Activated CD4-positive, alpha-beta T cell treated with anti-CD3 and anti-CD28 coated beads, Interleukin-2, amount 10 ng/mL, durations not matched to agents 24 days and 14 days (primary cell): ENCODE measurements at places on chromosomes 2 and 18. TPM values are rescaled to one million over a fixed set of nuclear protein-coding genes. Genes with fewer than 3 reads are reported as not detected.
A peak's percentile ranks its signal among the peaks of the same experiment; 100 is the strongest.

- DNase-seq, result no peak
Observed at GRCh38 chr18:10579079-10579867, 53.4 kb downstream of the NAPG start.

DNA sequence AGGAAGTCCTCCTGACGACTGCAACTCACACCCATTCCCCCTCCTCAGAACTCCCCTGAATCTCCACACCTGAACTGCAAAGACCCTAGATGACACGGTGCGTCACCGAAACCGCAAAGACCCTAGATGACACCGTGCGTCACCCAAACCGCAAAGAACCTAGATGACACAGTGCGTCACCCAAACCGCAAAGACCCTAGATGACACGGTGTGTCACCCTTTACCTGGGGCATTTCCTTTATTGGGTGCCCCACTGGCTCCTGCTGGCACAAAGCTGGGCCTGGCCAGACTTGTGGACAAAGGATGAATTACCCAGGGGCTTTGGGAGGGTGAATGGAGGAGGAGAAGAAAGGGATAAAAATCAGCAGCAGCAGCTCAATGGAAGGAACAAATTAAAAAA is 123.8 kb downstream of the CELF4 start:
- DNase-seq, result no peak

DNA sequence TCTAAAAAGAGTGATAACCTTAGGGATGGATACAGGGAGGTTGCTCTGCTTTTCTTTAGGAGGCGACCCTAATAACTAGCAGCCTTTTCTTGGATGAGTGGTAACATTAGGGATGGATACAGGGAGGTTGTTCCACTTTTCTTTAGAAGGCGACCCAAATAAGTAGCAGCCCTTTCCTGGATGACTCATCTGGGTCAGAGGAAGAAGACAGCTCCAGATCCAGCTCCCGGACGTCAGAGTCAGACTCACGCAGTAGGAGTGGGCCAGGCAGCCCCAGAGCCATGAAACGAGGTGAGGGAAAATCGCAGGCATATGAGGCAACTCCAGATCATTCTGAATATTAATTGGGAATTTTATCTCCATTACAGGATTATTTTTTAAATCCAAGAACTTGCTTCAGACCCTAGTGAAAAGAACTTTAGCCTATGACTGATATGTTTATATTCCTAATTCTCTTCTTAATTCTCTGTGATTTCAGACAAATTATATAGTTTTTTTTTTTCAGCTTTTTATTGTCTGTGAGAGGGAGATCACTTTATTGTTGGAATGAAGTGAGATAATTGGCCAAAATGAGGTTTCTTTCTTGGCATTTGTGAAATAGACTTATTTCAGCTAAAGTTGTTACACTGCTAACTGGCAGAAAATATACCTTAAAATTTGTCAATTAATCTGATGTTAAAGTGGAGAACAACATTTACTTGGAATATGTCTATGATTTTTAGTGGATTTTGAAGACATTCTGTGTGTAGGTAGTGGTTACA is 31.2 kb upstream of the C1GALT1C1L start:
- DNase-seq, result no peak

DNA sequence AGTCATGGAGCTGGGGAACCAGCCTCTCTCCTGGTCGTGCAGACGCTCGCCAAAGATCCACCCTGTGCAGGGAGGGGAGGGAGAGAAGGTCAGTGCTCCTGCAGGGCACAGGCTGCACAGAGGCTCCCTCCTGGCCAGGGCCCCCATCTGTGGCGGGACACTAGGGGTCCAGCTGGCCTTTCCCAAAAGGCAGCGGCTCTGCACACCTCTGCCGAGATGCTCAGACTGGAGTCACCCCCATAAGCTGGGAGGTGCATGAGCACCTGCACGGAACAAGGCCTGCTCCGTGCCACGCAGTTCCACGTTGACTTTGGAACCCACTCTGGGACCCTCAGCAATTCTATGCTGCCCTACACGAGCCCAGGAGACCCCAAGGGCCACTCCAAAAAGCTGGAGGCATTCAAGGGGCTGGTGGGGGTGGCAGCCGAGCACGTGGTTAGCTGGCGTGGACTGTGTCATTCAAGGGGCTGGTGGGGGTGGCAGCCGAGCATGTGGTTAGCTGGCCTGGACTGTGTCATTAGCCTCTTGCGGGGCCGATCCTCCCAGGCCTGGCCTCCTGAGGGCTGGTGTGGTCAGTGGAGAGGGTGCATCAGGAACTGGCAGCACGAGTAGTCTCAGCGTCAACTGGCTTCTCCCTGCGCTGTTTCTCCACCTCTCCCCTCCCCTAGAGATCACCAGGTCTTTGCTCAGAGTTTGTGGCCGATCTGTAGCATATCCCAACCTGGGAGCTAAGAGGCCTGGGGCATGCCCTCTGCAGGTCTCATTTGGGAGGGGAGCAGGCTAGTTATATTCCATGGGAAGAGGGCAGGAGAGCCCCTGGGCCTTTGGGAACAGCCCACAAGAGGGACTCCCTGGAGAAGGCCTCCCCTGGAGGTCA is 9.8 kb downstream of the SNORC start:
- DNase-seq, result no peak

GRCh38 chr2:42809819-42810120 is 17.4 kb upstream of the HAAO start:
- no peak for DNase-seq

GRCh38 chr18:79000997-79001396 is 21.4 kb downstream of the SALL3 start:
- DNase-seq, result no peak

DNA sequence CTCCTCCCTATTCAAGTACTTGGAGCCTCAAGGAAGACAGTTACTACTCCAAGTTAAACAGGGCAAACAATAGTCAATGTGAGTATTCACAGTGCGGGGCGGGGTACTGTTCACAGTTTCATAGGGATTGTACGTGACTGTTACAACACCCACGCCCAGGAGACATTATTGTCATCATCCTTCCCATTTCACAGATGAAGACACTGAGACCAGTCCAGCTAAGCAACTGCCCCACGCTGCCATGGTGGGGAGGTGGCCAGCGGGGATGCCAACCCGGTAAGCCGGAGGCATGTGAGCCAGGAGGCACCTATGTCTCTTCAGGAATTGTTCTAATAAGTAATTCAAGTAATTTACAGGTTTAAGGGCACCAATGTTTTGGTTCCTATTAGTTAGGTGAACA is 982 bp downstream of the HJURP start:
- no peak for DNase-seq

DNA sequence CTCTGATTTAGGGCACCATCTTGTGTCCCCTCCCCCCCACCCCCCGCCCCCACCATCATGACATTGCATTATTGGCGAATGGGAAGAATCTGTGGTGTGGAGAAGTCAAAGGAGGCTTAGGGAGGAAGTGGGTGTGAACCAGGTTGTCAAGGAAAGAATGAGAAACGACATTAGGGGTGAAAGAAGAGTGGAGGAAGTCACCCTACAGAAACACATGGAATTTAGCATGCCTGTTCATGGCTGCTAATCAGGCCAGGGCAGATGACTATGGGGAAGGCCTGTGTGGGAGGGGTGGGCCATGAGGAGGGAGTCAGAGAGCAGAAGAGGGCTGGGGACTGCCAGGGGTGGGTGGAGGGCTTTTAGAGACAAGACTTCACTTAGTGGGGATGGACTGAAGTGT is 81.6 kb downstream of the AOX1 start:
- DNase-seq, result no peak

DNA sequence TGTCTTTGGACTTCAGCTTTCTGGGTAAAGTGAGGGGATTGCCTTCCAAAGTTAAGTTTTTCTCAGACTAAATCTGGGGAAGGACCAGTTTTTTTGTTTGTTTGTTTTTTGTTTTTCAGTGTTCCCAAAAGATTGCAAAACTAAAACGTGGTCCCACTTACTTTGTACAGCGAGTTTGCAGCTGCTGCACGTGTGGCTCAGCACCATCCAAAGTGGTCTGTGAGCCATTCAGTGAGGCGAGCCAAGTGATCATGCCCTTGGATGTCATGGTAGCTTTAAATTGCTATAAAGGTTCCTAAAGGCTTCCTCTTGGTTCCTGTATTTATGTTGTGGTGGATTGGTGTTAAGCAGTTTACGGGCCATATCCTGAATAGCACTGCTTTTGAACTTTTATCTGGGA is 23.0 kb downstream of the TET3 start:
- DNase-seq, result no peak

DNA sequence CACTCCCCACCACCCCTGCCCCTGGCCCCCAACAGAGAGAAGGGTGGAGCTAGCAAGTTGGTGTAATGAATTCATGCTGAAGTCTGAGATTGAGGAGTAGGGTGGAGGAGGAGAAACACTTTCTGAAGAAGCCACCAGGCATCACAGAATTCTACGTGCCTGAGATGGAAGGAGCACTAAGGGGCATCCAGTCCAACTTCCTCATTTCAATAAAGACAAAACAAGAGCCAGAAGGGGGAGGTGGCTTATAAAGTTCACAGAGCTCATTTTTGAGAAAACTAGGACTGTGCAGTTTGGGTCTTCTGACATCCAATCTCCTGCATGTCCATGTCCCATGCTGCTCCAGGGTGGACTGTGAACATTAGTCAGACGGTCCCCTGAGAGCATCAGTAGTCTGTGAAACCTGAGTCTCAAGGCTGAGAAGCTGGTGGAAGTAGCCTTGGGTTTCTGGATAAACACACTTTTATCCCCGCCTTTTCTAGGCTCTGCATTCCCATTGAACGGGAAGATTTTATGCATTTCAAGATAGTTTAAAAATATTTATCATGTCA is 77.7 kb downstream of the TRIM43 start:
- no peak for DNase-seq

DNA sequence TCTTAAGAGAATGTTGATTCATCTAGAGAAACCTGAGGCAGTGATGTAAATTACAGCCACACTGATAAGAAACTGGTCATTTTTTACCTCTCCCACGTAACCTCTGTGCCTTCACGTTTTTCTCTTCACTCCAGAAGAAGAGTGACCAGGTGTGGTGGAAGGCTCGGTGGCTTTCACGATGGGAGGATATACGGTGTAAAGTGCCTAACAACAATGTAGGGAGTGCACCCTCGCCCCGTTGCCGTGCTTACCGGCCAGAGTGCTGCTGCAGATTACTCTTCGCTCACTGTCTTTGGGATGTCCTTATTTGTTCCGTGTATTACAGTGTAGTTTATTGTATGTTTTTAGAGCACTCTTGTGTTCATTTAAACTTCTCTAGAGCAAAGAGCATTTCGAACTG is 46.5 kb downstream of the NCK2 start:
- DNase-seq, result no peak

DNA sequence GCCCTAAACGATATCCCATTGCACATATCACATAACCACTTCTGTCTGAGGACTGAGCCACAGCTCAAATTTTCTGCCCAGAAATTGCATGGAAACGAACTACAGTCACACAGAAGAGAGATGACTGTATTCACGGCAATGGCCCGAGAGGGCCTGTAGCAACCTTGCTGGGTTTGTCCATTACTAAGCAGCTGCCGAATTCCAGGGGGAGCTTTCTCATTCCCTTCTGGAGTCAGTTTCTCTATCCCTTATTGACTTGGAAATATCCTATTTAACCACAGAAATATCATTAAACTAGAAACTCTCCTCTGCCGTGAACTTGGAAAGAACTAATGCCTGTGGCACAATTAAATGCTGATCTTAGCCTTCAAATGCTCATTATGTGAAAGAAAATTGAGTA is 183.9 kb downstream of the DNER start:
- DNase-seq, result no peak

DNA sequence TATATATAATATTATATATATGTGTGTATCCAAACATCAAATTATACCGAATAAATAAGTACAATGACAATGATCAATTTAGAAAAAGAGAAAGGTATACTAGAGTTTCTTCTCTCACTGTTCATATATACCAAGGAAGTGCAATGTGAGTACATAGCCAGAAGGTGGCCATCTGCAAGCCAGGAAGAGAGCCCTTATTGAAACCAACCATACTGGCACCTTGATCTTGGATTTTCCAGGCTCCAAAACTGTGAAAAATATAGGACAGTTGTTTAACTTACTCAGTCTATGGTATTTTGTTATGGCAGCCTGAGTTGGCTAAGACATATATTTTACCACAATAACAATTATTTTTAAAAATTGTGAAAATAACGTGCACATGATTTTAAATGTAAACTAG is 1490.2 kb upstream of the SLC39A10 start:
- DNase-seq, result peak; percentile 60

GRCh38 chr18:51029378-51029693 is 677 bp upstream of the SMAD4 start:
- DNase-seq, result no peak

- no peak for DNase-seq
Observed at GRCh38 chr18:51897884-51898283, 442.1 kb upstream of the DCC start.

GRCh38 chr18:72530622-72531021 is 13.5 kb downstream of the CBLN2 start:
- no peak for DNase-seq

- no peak for DNase-seq
Observed at GRCh38 chr18:29271501-29271900, 1094.6 kb upstream of the CDH2 start.

DNA sequence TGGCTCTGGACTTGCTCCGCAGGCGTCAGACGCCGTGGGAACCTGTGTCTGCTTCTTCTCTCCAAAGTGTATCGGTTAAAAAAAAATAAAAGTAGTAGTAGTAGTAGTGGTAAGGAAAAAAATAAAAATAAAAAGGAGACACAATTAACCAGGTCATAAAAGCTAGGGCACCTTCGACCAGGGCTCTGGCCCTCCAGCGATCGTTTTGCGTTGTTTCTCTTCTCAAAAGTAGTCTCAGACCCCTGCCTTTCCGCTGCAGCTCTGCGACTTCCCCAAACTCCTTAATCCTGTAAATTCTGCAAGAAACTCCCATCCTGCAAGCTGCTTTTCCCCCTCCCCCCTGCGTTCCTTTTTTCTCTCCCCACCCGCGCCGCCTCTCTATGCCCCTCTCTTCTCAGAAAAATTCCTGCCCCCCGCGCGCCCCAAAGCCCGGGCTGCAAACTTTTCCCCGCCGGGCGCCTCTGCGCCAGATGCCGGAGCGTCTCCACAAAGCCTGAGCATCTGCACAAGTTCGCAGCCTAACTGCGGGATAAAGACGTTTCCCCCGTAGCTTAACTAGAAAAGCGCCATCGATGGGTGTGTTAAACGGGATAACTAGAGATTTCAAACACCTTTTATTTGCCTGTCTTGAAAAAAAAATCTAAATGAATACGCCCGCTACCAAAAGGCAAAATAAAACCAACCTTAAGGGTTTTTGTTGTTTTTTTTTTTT is 1.8 kb upstream of the SALL3 start:
- no peak for DNase-seq

Gene PDE1A
- total RNA-seq, result not detected in 2 replicates

Gene EHD3
- total RNA-seq, result 1.3 and 1.5 TPM in 2 replicates

Gene SH3RF3
- 0.47 TPM in 2 replicates for total RNA-seq

Gene RAB6D
- total RNA-seq, result not detected in 2 replicates

Gene SCYGR7
- total RNA-seq, result not detected in 2 replicates

Gene DIS3L2
- 27.8 and 29.5 TPM in 2 replicates for total RNA-seq

Gene TUBA4B
- not detected in 2 replicates for total RNA-seq

Gene SP110
- total RNA-seq, result 137 and 148 TPM in 2 replicates

Gene ZRANB3
- 6.8 and 9.2 TPM in 2 replicates for total RNA-seq

Gene ALPI
- not detected in 2 replicates for total RNA-seq

Gene CNTNAP5
- total RNA-seq, result not detected in 2 replicates

Gene GPR55
- total RNA-seq, result 0.23 and 0.38 TPM in 2 replicates

Gene IMPACT
- total RNA-seq, result 13.2 and 13.6 TPM in 2 replicates

Gene TTN
- 2.8 and 2.9 TPM in 2 replicates for total RNA-seq

Gene NT5DC4
- total RNA-seq, result 0.24 TPM in 1 of 2 replicates, not detected in the other

Gene DYNAP
- not detected in 2 replicates for total RNA-seq
